ENCODE measurements at places on chromosomes 4 and X.
A peak's percentile ranks its signal among the peaks of the same experiment; 100 is the strongest.

DNA sequence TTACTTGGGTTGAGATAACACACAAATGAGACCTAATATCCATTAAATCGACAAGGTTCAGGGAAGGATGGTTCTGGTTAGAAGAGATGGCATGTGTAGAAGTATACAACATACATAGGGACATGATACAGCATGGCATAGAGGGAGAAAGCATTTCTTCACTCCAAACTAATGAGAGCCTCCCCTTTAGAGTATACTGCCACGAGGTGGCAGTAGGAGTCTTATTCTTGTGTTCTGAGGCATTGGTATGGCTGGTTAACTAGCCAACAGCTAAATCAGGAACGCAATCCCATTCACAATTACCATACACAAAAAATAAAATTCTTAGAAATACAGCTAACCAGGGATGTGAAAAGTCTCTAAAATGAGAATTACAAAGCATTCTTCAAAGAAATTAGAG lies 29.1 kb upstream of the TRO start:
- no peak for DNase-seq

DNA sequence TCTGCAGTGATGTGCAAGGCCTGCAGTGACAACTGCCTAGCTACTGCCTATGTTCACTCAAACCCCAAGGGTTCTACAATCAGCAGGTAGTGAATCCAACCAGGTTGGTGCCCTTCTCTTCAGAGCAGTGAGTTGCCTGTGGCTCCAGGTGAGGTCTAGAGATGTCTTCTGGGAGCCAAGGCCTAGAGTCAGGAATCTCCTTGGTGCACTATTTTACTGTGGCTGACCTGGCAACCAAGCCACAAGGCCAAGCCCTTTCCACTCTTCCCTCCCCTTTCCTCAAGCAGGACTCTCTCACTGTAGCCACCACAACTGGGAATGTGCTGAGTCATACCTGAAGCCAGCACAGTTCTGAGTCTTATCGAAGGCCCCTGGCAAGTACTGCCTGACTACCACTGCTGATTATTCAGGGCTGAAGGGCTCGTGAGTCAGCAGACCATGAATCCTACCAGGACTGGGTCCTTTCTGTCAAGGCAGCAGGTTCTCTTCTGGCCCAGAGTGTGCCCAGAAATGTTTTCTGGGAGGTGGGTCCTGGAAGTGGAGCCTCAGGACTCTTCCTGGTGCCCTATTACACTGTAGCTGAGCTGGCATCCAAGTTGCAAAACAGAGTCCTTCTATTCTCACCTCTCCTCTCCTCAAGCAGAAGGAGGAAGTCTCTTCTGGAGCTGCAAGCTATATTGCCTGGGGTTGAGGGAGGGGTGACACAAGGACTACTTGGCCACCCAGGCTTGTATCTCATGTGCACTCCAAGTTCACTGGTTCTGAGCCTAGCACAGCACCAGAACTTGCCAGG lies 111.6 kb downstream of the BTC start:
- no peak for DNase-seq

- no peak for DNase-seq
Measured at GRCh38 chr4:99435154-99435553, at the start of gene ADH7. ADH7 (minus strand) TSS chr4:99435342; CDS start chr4:99435233, 109 bp downstream.

DNA sequence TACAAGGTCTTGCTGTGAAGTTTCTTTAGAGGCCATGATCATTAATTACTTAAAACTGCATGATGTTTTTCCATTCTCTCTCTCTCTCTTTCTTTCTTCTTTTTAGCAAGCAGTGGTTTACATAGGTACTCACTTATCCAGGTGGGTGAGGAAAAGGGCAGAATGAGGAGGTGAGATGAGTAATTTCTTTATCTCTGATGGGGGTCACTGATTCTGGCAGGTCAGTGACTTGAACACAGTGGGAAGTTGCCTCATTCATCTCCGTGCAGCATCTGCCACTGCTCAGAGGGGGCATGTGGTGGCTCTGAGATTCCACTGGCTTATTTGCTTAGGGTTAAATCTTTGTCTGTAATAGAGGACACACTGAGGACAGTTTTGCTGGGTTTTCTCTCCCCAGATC lies 62.6 kb downstream of the FAM114A1 start:
- no peak for DNase-seq

DNA sequence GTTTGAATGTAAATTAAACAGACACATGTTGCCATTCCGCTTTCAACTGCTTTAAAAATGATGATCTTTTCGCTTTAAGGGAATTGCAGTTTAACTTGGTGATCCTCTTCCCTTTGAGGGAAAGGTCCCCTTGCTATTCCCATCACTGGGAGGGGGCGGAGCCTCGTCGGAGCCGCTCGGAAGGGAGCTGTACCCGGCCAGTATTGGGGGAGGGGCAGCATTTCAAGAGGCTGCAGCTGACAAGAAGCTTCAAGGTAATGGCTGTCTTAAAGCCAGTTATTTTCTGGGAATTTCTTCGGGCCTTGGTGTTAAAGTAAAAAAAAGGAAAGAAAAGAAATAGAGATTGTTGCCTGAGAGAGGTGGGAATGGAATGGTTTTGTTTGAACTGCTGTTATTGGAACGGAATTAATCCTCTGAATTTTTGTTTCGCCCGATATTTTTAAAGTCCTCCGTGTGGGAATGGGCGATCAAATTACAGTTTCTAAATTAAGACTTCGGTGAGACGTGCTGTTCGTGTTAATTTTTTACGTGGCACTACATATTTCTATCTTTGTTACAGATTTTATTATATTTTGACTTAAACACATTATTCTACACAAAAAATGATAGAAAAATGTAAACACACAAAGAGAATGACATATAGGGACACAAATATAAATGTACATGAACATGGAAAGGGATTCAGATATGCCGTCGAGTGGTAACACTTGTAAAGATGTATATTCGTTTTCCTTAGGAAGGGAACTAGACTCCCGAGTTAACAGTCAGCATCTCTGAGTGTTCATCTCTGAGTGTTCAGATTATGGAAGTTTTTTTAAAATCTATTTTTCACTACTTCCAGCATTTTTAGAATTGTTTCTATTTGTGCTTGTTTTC lies 9.2 kb downstream of the PWWP3B start:
- no peak for DNase-seq

DNA sequence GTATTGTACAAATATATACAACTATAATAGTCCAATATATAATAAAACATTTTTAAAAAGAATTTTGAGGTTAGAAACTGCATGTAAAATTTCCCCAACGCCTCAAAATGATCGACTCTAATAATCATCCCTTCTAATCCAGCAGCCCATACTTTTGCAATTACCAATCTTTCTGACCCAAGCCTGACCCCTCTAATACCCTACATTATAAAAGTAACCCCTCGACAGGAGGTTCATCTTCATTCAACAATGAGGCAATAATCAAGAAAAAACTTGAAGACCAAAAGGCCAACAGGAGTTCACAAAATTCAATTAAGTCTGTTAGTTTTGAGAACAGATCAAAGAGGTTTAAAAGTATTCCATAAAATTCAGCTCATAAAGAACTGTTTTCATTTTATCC lies 393.5 kb downstream of the GPM6A start:
- DNase-seq: no peak

DNA sequence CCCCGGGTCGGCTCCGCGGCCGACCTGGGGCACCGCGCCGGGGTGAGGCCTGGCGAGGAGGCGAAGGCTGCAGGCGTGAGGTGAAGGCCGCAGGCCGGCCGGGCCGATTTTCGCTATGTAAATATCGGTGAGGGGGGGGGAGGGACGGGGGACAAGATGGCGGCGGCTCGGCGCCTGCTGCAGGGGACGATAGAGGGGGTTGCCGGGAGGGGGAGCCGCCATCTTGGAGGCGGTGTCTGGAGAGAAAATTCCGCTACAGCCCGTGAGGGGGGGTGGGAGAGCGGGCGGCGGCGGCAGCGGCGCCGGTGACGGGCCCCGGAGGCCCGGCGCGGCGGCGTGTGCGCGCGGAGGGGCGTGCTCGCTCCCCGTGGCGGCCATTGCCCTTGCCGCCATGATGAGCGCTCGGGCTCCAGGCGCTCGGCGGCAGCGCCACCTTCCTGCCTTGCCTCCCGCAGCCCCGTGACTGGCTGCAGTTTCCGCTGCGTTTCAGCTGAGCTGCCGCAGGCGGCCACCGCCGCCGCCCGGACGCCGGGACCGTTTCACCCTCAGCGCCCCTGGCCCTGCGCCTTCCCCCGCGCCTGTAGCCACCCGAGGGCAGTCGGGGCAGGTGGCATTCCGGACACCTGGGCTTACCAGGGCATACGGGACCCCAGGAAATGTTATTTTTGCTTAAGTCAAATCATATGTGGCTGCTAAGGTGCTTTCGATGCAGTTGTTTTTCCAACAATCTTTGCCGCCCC lies 692 bp downstream of the ZFX start:
- peak; percentile 60 for DNase-seq

GRCh38 chr4:143294710-143295275 lies 41.9 kb upstream of the GAB1 start:
- DNase-seq: no peak

GRCh38 chr4:52248820-52249219 lies 197.7 kb downstream of the SPATA18 start:
- DNase-seq: no peak

DNA sequence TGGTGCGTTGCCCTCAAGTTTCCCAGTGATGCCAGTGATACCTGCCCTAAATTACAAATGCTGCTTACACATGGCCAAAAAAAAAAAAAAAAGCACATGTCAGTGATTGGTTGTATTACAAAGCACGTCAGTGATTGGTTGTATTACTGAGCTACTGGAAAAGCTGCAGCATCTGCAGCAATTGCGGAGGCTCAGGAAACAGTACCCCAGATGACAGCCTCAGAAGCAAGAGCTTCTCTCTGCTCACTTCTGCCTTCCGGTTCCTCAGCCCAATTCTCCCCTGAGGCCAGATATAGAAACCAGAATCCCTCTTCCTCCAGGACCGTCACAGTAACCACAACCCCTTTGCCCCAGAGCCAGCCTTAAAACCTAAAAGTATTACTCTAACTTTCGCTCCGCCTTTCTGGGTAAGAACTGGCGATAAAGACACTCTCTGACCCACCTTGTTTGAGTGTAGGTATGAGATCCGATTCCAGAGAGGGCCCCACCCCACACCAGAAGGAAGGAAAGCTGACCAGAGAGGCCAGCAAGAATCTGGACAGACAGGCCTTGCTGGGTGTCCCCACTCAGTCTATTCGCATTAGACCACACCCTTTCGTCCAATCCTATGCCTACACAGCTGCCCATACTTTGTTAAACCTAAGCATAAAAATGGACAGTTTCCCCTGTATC lies 85.0 kb upstream of the SORBS2 start:
- no peak for DNase-seq

GRCh38 chr4:85952528-85952927 lies 407.3 kb downstream of the MAPK10 start:
- DNase-seq: no peak

- DNase-seq: no peak
Measured at GRCh38 chr4:20418861-20419451, 167.3 kb downstream of the SLIT2 start.

GRCh38 chr4:139282065-139282720 lies 2.2 kb upstream of the MGARP start:
- no peak for DNase-seq

- DNase-seq: no peak
Measured at GRCh38 chrX:8374041-8374825, 90.4 kb upstream of the VCX3B start.

GRCh38 chr4:168612450-168613135 lies 115.7 kb downstream of the PALLD start:
- no peak for DNase-seq

GRCh38 chr4:184388106-184388505 lies 86.2 kb downstream of the IRF2 start:
- DNase-seq: no peak

- no peak for DNase-seq
Measured at GRCh38 chrX:67731061-67731460, 187.2 kb downstream of the AR start.

GRCh38 chrX:47239898-47240545 lies 7.2 kb downstream of the USP11 start:
- DNase-seq: no peak

GRCh38 chrX:109600237-109600651 lies 24.7 kb downstream of the KCNE5 start:
- no peak for DNase-seq

DNA sequence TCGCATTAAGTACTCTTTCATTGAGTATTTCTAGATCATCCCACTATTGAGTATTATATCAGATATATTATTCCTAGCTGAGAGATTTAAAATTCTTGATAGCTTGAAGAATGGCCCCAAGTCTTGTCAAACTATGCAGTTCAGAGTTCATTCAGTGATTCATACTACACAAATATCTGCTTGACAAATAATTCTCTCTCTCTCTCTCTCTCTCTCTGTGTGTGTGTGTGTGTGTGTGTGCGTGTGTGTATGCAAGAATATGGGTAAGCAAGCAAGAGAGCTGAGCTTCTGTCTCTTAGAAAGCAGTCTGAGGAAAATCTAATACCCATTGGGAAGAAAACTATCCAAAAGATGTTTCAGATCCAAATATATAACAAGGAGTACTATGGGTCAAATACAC lies 142.0 kb downstream of the SLC10A7 start:
- no peak for DNase-seq

GRCh38 chr4:6658209-6658595 lies 17.7 kb downstream of the MRFAP1 start:
- DNase-seq: no peak

GRCh38 chr4:129350834-129351721 lies 255.1 kb downstream of the C4orf33 start:
- no peak for DNase-seq

- no peak for DNase-seq
Measured at GRCh38 chr4:82360298-82361177, 13.3 kb downstream of the HNRNPD start.

DNA sequence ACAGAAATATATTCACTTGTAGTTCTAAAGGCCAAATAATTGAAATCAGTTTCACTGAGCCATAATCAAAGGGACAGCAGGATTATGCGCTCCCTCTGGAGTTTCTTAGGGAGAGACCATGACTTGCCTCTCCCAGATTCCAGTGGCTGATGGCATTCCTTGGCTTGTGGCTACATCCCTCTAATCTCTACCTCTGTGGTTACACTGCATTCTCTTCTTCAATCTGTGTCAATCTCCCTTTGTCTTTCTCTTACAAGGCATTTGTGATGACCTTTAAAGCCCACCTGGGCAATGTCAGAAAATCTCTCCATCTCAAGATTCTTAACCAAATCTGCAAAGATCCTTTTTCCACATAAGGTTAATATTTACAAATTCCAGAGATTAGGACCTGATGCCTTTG lies 260.2 kb downstream of the UNC5C start:
- no peak for DNase-seq

GRCh38 chrX:97330151-97330550 lies 446.4 kb downstream of the RPA4 start:
- DNase-seq: no peak

GRCh38 chrX:124938715-124939114 lies 381.0 kb upstream of the TEX13C start:
- DNase-seq: no peak

DNA sequence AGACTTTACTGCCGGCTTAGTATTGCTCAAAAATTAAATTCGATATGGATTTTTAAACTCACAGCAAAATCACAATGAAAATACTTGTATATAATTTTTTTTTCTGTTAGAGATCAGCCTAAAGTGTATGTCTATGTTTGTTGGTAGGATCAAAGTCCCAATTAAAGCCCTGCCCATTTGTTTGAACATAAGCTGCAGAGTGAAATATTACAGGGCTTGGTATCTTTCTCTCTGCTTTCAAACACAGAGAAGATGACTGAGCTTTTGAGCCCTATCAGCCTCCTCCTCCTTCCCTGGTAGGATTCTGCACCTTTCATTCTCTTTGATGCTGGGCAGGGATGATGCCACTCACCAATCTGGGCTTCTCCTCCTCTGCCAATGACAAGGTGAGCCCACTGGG lies 345.4 kb downstream of the PPP1R2C start:
- no peak for DNase-seq
